SK-N-SH treated with all-trans-retinoic acid at 6 μM for 48 hours (cell line): ENCODE measurements at places on chromosomes 5 and 9.

DNA sequence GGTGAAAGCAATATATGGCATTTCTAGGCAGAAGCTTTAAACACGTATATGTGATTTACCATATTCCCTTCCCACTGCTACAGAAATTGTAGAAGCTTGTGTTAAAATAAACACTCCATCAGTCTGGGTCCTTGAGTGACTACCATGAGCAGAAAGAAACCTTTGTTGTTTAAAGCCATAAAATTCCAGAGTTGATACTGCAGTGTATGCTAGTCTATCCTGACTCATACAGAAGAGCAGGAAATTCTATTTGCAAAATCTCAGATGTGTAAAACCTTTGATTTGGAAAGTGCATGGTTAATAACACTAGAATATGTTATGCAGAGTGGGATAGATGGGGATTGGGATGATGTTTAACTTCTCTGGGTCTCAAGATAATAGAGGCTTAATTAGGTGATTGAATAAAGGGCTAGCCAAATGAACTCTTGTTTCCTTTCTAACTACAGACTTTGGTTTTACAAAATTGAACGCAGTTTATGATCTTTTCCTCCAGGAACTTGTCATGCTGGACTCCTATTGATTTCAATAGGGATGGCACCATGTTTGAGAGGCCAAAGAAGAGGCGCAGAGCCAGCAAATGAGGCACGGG, 282.7 kb upstream of the VLDLR start:
- ATAC-seq: no peak

GRCh38 chr5:115857626-115858349, 16.1 kb downstream of the AP3S1 start:
- ATAC-seq: no peak

GRCh38 chr9:136280535-136281315, 23.2 kb downstream of the CCDC187 start:
- ATAC-seq: no peak

DNA sequence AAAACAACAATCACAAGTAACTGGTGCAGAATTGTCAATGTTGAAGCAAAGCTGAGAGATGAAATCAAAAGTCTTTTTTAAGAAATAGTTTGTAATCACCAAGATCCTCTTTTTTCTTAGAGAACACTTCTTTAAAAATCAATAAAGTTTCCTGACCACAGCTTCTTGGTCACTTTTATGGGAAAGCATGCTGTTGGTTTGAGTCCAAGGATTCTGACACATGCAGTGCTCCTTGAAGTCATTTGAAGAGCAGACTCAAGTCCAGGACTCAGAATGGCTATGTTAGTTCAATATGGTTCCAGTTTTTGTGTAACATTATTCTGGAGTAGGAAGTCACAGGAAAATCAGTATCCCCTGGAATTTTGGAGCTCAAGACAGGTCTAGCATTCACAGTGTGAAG, 480.6 kb downstream of the NR2F1-AS1 start:
- ATAC-seq: no peak

DNA sequence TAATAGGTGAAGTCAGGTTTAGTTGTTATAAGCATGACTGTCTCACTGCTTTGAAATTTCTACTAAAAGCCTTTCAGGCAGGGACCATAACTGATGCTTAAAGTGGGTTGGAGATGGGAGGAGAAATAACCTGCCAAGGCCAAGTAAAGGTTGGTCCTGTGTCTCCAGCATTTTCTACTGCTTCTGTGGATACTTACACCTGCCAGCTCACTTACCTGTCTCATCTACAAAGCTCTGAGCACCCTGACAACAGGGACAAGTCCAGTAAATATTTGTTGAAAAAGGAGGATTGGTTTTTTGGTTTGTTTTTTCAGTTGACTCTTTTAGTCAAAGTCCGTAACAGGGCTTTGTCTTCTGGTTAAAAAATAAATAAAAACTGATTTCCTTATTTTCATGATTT, 38.6 kb downstream of the GRAMD2B start:
- no peak for ATAC-seq
